Endodermal cell (in vitro differentiated cells): ENCODE measurements at places on chromosomes 2 and 18. TPM values are rescaled to one million over a fixed set of nuclear protein-coding genes. Genes with fewer than 3 reads are reported as not detected.

DNA sequence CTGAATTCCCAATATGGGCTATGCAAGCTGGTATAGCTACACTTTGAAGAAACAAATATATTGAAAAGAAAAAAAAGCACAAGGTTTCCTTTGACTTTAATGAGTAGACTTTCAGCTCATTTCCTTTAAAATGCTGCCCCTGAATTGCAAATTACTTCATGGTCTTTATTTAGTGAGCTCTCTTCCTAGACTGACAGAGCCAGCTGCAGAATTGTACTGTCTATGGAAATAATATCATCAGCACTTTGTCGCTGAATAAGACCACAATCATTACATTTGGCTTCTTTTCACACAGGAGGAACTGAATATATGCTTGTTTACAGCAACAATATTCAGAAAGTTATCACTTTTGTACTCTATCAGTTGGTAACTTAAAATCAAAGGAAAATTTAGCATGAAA, 41.7 kb downstream of the ARL5A start:
- no peak for DNase-seq

DNA sequence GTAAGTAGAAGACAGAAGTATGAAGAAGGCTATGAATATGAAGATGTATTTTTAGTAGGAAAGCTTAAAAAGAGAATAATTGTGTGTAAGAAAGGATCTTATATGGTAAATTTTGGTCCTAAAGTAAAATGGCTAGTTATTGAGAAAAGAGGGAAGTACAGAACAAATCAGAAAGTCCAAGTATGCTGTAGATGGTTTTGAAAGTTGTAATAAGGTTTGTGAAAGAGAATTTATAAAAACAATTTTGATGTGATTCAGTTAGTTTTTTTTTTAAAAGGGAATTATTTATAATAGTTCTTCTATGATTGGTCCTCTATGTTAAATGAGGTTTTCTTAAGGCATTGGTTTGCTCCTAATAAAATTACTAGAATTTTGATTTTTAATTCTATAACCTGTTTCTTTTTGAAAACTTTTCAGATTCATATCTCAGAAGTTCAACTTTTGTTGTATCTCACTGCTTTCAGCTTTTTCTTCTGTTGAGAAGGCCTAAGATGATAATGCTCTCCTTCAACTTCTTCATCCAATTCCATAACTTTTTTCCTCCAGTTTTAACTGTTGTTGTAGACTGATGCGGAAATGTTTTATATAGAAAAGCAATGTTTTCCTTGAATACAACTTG, 322.7 kb downstream of the NOL4 start:
- no peak for DNase-seq

GRCh38 chr2:132670496-132671150, 618 bp upstream of the LYPD1 start:
- DNase-seq, result peak; percentile 77

DNA sequence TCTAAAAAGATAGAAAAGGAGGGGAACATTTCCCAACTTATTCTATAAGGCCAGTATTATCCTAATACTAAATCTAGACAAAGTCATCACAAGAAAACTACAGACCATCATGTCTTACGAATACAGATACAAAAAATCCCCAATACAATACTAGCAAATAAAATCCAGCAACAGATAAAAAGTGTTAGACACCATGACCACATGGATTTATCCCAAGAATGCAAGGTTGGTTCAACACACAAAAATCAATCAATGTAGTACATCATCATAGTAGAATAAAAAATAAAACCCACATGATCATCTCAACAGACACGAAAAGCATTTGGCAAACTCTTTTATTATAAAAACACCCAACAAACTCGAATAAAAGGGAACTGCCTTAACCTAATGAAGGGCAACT, 18.5 kb downstream of the SLC66A2 start:
- no peak for DNase-seq

- DNase-seq, result no peak
These were observed 1.0 kb upstream of the FAHD2A start for GRCh38 chr2:95401480-95401879.

DNA sequence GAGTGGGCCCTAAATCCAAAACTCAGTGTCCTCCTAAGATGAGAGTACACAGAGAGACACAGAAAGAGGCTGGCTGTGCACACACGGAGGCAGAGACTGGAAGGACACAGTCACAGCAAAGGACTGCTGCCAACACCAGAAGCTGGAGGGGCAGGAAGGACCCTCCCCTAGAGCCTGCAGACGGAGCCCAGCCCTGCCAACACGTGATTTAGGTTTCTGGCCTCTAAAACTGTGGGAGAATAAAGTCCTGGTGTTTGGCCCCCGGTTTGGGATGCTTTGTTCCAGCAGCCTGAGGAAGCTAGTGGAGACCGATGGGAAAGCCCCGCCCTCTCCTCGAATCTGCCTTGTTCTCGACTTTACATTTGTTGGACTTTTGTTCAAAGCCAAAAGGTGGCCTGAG, 10.6 kb downstream of the CNDP1 start:
- DNase-seq, result peak; percentile 33

GRCh38 chr2:239245872-239246721, 154.7 kb downstream of the HDAC4 start:
- no peak for DNase-seq

- no peak for DNase-seq
These were observed 5.1 kb downstream of the SLC35F6 start for GRCh38 chr2:26769089-26769761.

DNA sequence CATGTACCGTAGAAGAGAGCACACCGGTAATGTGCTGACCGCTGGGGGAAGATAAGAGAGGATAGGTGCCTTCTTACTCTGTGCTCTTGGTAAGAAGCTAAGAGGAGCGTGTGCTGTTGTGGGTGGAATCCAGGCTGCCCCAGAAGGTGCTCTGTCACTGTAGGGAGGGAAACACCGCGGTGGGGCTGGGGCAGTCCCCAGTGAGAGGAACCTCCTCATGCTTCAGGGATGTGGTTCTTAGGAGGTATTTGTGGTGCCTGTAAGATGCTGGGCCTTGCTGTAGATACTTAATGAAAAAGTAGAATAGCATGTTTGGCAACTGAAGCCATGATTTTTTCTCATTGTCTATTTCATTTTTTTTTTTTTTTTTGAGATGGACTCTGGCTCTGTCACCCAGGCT, 1.1 kb downstream of the COLEC11 start:
- no peak for DNase-seq

DNA sequence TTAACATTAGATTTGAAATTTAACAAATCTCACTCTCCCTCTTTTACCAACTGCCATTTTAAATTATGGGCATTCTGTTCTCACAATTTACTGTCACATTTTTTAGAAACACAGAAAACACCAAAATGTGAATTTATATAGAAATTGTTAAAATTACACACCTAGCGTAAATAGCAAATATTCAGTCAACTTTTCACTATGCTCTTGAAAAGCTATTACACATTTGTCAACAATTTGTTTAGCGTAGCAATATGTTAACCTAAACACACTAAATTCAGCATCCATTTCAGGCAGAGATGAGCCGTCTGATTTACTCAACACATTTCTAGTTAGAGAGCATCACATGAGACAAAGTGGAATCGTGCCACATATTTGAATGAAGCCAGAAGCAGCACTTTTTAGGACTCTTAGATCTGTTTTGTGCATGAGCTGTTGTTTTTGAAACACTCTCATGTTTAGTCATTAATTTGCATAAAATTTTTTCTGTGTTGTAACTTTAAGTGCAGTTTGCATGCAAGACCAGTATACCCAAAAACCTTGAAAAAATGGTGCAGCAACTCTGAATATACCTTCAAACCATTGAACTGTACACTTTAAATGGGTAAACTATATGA, 8.2 kb downstream of the TTC32 start:
- no peak for DNase-seq

DNA sequence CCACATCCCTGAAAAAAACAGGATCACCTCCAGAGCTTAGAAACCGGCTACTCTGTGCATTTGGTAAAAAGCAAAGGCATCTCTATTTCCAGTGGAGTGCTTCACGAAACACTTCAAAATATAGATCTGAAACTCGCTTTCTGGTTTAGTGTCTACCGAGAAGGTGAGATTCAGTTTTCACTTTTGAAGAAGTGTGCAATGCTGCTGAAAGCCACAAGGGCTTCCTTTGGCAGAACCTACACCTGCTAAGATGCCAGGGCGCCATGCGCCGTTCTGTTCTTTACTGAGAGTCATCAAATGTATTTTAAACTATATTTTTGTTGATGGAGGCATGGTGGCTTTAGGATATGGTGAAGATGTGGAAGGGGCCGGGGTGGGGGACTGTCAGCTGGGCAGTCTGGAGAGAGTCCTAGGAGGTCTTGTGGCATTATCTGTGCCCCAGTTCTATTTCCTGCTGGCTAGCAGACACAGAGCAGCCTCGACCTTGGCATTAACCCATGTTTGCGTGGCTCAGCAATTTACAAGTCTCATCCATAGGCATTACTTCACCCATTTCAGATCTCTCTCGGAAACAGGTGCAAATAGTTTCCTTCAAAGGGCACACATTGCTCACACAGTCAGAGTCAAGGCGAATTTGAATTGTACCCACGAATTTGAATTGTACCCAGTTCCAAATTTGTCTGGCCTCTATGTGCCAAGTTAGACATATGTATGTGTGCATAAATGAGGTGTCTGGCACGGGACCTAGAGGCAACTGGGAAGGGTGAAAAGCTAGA, 46.7 kb upstream of the KCNF1 start:
- DNase-seq, result no peak

GRCh38 chr2:39437522-39438296, 624 bp upstream of the MAP4K3 start:
- DNase-seq, result no peak

- no peak for DNase-seq
These were observed 46.0 kb upstream of the STON1 start for GRCh38 chr2:48483916-48484315.

DNA sequence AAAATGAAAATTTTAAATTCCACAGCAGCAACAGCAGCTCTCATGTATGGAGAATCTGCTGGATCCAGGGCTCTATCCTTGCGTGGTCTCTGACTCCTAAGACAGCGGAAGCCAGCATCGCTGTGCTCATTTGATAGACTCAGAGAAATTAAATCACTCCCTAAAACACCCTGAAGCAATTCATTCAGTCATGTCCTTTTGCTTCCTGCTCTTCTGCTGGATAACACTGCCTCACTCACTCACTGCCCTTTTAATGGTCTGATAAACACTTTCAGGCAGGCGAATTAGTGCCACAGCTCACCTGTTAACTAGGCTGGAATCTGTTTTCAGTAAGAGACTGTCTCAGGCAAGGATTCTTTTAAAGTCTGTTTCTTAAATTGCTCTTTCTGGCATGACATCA, 10.0 kb downstream of the WIPF1 start:
- DNase-seq, result no peak

GRCh38 chr18:48142994-48143393, 212.5 kb upstream of the SMAD2 start:
- DNase-seq, result no peak

GRCh38 chr2:42060028-42060427, 12.2 kb downstream of the PKDCC start:
- DNase-seq, result no peak

DNA sequence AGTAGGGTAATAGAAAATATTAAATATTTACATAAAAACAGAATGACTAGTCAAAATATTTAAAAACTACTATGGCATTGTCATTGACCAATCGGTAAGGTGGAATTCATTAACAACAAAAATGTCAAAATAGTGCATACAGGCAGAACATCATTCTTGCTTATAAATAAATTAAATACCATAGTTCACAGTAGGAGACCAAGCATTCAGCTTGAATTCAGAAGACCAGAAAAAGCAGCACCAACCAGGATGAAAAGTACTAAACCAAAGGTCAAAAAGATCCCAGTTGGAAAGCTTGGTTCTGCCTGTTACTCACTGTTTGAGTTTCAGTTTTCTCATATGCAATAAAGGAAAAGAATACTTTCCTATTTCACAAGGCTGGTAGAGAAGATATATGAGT, 244.3 kb downstream of the OSR1 start:
- no peak for DNase-seq

GRCh38 chr2:20225294-20226151, 593 bp upstream of the SDC1 start:
- DNase-seq, result no peak

GRCh38 chr2:105409717-105410116, 10.9 kb upstream of the FHL2 start:
- no peak for DNase-seq

- DNase-seq, result peak; percentile 35
These were observed 221.2 kb downstream of the TGIF1 start for GRCh38 chr18:3671176-3671575.

GRCh38 chr2:36741188-36741837, 44.8 kb downstream of the VIT start:
- no peak for DNase-seq

GRCh38 chr2:78416625-78417300, 608.7 kb upstream of the REG3G start:
- no peak for DNase-seq

- no peak for DNase-seq
These were observed 18.4 kb downstream of the UPP2 start for GRCh38 chr2:158120102-158120501.

DNA sequence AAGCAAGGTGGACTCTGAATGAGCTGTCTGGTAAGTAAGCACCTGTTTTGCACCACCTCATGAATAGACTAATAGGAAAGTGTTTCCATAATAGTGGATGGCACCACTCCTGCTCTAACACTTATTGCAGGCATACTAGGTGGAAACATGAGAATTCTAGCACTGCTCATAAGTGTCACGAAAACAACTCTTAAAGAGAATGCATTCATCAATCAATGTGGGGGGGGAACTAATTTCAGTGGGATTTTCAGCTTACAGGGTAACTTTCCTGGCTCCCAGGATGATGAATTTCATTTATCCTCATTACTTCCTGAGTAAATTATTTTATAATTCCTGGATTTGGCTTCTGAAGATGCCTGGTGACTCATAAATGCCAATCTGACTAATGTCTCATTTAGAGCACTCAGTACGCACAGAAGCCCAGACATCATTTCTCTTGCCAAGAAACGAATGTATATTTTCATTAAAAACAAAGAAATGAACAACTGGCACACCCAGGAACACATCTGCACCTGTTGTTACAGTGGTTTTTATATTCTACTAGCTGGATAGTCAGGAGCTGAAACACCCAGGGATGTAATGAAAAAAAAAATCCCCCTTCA, 129.6 kb downstream of the PID1 start:
- DNase-seq, result no peak

The SH2D6 gene
- 0.68 and 1.3 TPM in 2 replicates for total RNA-seq

The SCN3A gene
- total RNA-seq, result 0.06 to 0.24 TPM in 2 of 3 replicates, not detected in the other

The SH3RF3 gene
- total RNA-seq, result 1.8 TPM in 2 replicates

The DSG3 gene
- not detected in 2 replicates for total RNA-seq

The CD8B2 gene
- total RNA-seq, result not detected in 2 replicates

The IGFBP5 gene
- 8.9 to 46.0 TPM (median 10.0 TPM) in 3 replicates for total RNA-seq

The AMER3 gene
- 0.91 to 1.1 TPM in 2 of 3 replicates, not detected in the other for total RNA-seq

The PLA2R1 gene
- 1.8 and 2.2 TPM in 2 replicates for total RNA-seq

The NPAS2 gene
- 0.99 and 1.1 TPM in 2 replicates for total RNA-seq

The THSD7B gene
- 2.2 and 2.6 TPM in 2 replicates for total RNA-seq

The FMNL2 gene
- 42.4 and 49.4 TPM in 2 replicates for total RNA-seq

The REG3G gene
- total RNA-seq, result not detected in 2 replicates

The FRZB gene
- 52.1 and 54.8 TPM in 2 replicates for total RNA-seq

The GMPPA gene
- 35.3 to 38.2 TPM (median 36.5 TPM) in 3 replicates for total RNA-seq
